ENCODE measurements at places on chromosomes 6 and 20.

DNA sequence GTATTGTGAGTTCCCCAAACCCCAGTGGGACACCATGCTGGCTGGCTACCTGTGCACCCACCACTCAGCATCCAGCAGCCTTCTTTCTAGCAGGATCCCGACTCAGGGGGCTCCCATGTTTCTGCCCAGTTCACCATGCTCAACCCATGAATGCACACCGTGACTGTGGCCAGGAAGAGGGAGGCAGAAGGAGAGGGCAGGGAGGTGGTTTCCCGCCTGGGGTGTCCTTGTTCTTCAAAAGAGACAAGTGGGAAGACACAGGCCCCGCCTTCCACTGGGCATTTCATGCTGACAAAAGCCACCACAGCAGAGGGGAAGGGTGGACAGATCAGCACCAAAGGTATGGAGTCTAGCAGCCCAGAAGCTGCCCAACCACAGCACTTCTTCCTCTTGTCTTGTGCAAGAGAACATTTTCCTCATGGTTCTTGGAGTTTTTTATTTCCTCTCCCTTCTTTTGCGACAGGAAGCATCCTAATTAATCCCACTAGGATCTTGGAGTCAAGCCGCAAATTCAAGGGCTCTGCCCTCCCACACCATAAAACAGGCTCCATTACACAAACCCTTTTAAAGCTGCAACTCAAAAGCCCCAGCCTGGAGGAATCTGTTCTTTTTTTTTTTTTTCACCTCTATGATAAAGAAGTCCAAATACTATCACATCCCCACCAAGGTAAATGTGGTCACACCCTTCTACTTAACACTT lies 13.5 kb upstream of the ANKRD60 start:
- no peak for DNase-seq

GRCh38 chr20:44429419-44430269 lies 46.0 kb upstream of the TTPAL start:
- no peak for DNase-seq

DNA sequence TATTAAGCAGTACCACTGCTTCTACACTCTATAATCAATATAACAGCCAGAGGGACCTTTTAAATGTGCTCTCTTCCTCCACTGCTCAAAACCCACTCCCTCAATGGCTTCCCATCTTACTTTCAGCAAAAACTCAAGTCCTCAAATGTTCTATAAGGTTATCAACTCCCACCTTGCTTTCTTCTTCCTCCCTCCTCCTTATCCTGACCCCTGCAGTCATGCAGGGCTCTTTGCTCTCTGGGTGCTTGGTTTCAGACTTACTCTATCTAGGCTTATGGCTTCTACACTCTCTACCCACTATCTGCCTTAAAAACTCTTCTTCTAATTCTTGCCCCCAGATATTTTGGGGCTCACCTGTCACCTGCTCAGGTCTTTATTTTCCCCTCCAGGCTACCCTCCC lies 5.3 kb downstream of the ARHGAP18 start:
- peak; percentile 70 for DNase-seq

DNA sequence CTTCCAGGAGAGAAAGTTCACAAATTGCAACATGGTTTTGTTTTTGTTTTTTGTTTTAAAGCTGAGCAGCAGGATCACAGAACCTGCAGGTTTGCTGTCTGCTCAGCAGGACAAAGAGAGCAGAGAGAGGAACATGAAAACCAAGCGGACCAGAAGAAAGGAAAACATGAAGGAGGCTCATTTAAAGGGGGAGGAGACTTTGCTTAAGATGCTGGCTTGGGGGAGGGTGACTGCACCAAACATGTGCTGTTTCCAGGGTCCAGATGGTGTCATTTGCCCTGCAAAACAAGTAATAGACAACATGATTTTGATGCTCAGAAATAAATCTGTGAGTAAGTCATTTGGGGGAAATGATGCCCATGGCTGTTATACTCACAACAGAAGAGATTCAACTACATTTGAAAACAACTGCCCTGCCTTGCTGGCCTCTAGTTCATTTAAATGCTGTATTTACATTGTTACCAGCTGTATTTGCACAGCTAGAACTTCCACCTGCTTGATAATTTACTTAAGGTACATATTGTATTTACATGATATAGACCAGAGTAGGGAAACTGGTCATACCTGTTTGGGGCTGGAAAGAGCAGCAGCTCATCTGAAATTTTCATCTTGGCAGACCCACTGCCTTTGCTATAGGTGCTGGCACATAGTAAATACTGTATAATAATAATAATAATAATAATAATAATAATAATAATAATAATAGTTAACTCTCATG lies 32.2 kb upstream of the CHD6 start:
- DNase-seq = no peak

- no peak for DNase-seq
Measured at GRCh38 chr20:53964067-53964466, 106.3 kb downstream of the BCAS1 start.

DNA sequence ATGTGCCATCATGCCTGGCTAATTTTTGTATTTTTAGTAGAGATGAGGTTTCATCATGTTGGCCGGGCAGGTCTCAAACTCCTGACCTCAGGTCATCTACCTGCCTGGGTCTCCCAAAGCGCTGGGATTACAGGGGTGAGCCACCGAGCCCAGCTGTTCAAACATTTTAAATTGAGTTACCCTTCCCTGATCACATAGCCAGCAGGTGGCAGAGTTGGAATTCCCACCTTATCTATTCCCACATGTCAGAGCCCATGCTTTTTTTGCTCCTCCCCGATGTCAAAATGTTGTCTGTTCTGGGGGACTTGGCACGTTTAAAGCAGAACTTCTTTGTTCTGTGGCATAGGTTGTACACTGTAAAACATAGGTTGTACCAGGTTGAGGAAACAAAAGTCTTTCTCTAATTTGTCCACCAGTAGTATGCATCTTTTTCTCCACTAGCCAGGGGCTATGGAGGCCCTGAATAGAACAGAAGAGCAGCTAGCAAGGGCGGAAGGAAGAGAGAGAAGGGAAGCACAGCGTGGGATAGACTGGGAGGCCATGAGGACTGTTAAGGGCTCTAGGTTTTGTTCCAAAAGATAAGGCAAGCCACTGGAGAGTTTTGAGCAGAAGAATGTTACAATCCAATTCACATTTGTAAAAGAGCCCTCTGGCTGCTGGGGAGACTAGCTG lies 7.3 kb upstream of the LBP start:
- DNase-seq = peak; percentile 66

DNA sequence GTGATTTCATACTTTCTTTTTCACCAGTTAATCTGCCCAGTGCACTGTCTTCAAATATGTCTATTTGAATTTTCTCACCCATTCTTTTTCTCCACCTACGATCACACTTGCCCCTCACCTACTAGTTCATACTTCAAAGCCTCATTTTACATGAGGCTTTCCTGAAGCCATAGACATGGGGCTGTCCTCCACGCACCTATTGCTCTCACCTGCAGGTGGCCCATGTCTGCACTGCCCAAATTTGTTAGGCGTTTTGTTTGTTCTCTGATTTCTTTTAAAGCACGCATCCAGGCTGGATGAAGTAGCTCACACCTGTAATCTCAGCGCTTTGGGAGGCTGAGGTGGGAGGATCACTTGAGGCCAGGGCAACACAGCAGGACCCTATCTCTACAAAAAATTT lies 106.8 kb upstream of the RIPOR2 start:
- DNase-seq = no peak

GRCh38 chr6:57127763-57128162 lies 37.8 kb downstream of the ZNF451 start:
- DNase-seq = no peak

- peak; percentile 37 for DNase-seq
Measured at GRCh38 chr20:25984933-25985332, 288.3 kb upstream of the ZNF337 start.

- DNase-seq = peak; percentile 80
Measured at GRCh38 chr6:27096834-27097511, 150.5 kb upstream of the PRSS16 start.

DNA sequence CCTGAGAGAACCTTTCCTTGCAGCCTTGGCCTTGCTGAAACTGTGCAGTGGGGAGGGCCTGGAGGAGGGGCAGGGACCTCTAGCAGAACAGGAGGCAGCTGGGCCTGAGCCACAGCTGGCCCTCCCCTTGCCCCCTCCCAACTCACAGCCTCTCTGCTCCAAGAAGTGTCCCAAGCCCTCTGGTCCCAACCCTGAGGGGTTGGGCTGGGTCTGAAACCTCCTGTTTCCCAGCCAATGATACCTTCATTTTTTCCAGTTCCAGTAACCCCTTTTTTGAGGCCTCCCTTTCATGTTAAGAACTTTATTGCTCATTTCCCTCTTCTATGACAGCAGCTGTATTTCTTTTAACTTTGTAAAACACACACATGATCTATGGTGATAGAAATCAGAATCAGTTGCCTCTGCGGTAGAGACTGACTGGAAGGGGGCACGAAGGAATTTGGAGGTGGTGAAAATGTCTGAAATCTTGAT lies 17.9 kb upstream of the ARMC12 start:
- no peak for DNase-seq

GRCh38 chr6:73699676-73700459 lies 3.9 kb downstream of the CD109 start:
- DNase-seq = no peak

- DNase-seq = no peak
Measured at GRCh38 chr20:53774461-53775203, 181.0 kb upstream of the ZNF217 start.

DNA sequence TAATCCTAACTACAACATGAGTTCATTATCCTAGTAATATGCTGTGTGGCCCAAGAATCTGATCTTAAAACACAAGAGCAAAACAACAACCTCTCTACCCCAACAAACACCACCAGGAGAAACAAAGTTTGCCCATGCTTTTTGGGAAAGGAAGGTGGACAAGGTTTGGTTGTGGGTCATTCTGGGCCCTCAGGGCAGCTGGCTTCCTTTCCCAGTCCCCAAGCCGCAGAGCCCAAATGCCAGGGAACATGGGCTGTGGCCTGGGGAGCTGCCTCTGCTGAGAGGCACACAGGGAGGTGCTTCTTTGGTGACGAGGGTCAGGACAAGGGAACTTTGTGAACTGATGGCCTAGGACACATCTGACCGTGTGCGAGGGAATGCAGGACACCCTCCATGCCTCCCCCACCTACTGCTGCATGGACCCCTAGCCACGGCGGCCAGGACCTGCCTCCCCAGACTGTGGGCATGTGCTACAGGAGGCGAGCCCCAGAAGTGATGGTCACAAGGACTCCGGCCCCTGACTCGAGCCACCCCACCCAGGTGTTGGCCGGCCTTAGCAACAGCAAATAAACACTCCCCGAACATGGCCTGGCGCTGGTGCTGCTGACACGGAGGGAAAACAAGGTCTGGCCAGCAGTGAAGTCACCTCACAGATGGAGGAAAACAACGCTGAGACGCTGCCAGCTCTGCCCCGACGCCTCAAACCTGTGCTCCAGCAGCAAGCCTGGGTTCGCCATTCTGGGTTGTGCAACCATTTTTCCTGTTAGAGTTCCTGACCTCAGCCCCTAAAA lies 55.6 kb downstream of the RRBP1 start:
- DNase-seq = no peak

DNA sequence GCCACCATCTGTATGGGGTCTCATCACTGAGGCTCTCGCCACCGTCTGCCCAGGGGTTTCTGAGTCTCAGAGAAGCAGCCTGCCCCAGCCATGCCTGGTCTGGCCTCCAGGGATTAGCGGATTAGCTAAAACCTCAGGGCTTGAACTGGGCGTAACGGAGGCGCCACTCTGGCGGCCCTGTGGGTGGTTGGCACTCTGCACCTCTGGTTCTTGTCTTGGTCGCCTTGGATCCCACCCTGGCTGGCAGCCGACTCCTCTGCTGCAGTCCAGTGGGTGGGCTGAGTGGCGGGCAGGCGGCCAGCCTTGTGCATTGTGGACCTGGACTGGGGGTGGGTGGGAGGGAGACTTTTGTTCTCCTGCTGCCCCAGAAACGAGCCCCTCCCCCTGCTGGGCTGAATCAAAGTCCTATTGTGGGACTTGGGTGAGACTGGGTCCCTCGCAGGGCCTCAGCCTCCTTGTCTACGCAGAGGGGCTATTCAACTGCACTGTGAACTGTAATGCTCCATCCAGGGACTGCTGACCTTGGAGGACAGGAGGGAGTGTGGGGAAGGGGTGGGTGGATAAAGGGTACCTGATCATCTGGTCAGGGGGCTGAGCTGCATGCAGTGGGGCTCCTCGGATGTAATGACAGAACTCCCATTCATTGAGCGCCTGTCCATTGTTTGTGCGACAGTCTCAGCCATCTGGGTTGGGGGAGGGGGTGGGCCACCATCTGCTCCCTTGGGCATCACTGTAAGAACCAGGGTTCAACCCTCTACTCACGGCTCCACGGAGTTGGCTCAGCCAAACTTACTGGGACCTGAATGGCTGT lies 23.9 kb downstream of the SUN5 start:
- DNase-seq = no peak

DNA sequence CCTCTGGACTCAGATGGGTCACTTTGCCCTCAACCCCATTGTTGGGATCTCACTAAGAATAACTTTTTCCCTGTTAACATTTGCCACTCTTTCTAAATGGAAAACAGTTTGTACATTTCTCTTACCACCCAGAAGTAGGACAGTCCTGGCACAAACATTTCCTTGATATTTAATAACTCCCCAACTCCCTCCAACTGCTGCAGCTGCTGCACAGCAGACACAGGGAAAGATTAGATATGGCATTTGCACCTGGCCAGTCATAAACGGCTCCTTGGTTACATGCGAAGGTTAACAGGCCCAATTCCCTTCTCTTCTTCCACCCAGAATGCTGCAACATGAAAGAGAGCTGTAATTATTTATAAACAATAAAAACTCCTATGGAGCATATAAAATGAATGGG lies 55.9 kb upstream of the SOX4 start:
- DNase-seq = no peak

- DNase-seq = no peak
Measured at GRCh38 chr20:64176971-64177370, 12.7 kb downstream of the MYT1 start.

- no peak for DNase-seq
Measured at GRCh38 chr6:46366190-46366900, 124.9 kb downstream of the RCAN2 start.

DNA sequence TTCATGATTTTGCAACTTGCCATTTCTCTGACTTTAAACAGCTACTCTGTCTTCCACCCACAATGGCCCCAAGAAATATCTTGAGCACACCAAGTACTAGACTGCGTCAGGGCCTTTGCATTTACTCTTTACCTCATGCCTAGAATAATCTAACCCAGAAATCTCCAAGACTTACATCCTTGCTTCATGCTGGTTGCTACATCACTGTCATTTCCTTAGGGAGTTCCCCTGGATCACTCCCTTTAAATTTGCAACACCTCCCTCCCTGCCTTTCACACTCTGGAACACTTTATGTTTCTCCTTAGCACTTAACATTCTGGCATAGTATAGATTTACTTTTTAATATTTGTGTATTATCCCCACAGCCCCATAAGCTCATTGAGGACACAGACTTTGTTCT lies 4.9 kb upstream of the ELOVL5 start:
- DNase-seq = no peak

- no peak for DNase-seq
Measured at GRCh38 chr6:33794910-33795623, 6.1 kb upstream of the LEMD2 start.

GRCh38 chr6:148345176-148345575 lies 2.5 kb downstream of the SASH1 start:
- no peak for DNase-seq

GRCh38 chr20:37936451-37936850 lies 33.5 kb downstream of the VSTM2L start:
- DNase-seq = no peak

- peak; percentile 24 for DNase-seq
Measured at GRCh38 chr20:3101737-3102574, 17.4 kb upstream of the AVP start.
